ENCODE measurements at places on chromosomes 1 and 21.

DNA sequence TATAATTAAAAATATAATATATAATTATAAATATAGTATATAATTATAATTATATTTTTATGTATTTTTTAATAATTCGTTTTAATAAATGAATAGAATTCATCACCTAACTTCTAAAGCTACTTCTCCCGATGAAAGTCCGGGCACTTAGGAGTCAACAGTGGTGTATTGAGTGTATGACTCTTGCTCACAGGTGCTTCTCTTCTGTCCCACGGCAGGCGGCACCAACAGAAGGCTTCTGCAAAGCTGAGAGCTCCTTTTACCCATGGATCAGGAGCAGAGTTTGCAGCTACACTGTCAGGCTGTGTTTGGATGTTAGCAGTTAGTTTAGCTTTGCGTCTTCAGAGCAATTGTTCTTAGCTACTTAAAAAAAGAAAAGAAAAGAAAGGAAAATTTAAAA, 122.4 kb downstream of the LIPI start:
- no peak for DNase-seq

DNA sequence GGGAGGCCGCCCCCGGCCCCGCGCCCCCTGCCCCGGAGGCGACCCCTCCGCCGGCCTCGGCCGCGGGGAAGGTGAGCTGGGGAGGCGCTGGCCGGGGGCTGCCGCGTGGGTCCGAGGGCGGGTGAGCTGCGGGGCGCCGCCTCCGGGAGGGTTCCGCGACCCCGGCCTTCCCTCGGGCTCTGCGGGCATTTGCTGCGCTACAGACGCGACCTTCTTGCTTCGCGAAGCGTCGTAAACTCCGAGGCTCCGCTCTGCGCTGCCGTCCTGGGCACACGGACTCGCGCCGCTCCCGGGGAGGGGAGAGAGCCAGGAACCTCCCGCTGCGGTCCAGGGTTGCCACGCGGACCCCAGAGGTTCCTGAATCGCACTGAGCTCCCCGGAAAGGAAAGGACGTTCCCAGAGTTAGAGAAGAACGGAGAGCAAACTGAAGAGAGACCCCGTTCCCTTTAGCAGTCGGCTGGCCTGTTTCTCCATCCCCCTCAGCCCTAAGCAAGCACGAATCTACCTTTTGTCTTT, 345 bp downstream of the SLX9 start:
- no peak for DNase-seq

DNA sequence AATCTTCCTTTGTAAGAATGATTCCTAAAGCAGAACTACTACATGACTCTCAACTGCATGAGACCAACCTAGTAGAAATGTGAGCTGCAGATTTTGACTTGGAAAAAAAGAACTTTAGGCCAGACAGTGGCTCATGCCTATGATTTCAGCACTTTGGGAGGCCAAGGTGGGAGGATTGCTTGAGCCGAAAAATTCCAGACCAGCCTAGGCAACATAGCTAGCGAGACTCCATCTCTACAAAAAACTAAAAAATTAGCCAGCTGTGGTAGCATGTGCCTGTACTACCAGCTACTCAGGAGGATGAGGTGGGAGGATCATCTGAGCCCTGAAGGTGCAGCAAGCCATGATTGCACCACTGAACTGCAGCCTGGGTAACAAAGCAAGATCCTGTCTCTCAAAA, 24.7 kb upstream of the ITLN2 start:
- no peak for DNase-seq

GRCh38 chr1:184078564-184079249, 27.2 kb downstream of the TSEN15 start:
- DNase-seq, result no peak

GRCh38 chr1:164771041-164771618, 212.1 kb downstream of the PBX1 start:
- DNase-seq, result no peak

DNA sequence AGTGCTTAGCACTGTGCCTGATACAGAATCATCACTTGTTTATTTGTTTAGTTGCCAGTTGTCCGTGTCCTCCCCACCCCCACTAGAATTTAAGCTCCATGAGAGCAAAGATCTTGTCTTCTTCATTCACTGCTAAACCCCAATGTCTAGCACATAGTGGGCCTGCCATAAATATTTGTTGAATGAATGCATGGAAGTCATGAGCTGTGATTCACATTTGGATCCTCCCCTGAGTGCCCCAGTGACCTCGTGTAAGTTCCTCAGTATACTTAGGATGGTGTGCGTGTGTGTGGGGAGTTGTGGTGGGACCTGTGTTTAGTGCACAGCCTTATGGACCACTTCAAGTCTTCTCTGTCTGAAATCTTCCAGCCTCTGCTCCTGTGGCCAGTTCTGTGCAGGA, 23.1 kb downstream of the IER5 start:
- DNase-seq, result no peak

DNA sequence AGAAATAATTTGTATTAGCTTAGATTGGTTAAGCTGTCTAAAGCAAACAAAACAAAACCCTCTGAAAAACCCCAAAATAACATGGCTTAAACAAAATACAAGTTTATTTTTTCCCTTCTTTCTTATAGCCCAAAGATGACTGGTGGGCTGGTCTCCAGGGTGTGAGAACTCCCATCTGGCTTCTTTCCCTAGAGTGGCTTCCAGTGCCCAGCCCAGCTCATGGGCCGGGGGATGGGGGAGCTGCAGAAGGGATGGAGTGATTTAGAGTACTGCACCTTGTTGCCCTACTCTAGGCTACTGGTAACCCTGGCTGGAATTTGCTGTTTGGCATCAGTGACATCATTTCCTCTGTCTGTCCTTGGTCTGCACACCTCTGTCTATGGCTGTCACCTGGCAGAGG, 223.0 kb downstream of the PBX1 start:
- DNase-seq, result no peak

DNA sequence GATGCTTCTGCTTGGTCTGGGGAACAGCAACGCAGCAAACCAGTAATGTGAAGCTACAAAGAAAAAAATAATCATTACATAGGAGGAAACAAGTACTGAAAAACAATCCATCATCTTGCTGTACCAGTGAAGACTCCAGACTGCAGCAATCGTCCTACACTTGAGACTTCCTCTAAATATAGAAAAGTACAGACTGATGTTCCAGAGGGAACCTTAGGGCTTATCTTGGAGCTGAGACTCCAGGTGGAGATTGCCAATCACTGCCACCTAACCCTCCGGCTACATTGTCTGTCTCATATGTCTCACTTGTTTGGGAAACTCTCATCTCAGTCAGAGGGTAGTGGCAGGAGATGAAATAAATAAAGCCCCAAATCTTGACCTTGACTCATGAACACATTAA, 9.4 kb upstream of the UHMK1 start:
- DNase-seq, result no peak

- DNase-seq, result no peak
These were observed 130.8 kb downstream of the HMCN1 start for GRCh38 chr1:185864889-185865517.

GRCh38 chr21:42535602-42536171, 22.0 kb downstream of the SLC37A1 start:
- no peak for DNase-seq

DNA sequence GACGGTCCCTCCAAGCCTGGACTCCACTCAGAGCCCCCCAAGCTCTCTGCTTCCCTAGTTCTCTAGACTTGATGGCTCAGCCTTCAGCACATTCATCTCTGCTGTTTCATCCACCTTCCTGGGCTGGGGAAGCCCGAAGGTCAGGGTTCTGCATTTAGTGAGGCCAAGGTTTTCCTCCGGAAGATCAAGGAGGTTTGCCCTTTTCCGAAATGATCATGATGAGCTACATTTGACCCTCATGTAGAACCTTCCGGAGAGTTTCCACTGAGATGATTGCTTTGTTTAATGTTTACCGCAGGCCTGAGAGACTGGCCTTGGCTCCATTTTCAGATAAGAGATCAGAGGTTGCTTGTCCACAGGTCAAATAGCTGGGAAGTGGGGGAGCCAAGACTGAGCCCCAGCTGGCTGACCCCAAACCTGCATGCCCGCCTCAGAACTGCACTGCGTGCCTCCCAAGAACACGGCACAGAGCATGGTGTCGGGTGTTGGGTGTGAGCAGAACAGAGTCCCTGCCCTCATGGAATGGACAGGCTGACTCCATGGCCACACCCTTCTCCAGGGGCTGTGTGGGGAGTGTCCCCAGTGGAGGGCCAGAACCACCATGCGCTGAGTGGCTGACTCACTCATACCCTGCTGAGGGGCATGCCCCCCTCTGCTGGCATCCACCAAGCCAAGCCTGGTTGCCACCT, 200.8 kb upstream of the TMEM51 start:
- DNase-seq, result no peak

DNA sequence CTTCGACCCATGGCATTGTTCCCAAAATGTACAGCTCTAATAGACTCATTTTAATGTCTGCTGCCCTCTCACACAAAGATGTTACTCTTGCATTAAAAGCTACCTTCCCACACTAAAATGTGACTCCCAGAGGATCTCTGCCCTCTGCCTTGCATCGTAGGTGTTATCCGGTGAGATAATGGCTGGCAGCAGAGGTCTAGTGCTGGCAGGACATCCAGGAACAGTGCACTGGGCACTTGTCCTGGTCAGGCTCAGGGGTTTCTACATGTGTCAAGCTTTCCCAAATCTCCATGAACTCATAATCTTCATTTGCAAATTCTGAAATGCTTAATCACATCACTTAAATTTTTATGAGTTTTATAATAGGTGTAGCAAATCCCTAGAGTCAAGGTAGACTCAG, 310.6 kb downstream of the LRRIQ3 start:
- no peak for DNase-seq

- DNase-seq, result no peak
These were observed 40.7 kb upstream of the TRAPPC10 start for GRCh38 chr21:43971201-43971991.
